Activated CD8-positive, alpha-beta memory T cell treated with anti-CD3 and anti-CD28 coated beads for 1 hour (primary cell): ENCODE measurements at places on chromosomes 13 and 19.

- no peak for DNase-seq
Measured at GRCh38 chr13:51729866-51730553, 74.0 kb downstream of the DHRS12 start.

- no peak for DNase-seq
Measured at GRCh38 chr13:50474088-50474662, 369.3 kb downstream of the DLEU7 start.

GRCh38 chr19:17541184-17541759 lies 14.2 kb upstream of the COLGALT1 start:
- DNase-seq, result no peak

DNA sequence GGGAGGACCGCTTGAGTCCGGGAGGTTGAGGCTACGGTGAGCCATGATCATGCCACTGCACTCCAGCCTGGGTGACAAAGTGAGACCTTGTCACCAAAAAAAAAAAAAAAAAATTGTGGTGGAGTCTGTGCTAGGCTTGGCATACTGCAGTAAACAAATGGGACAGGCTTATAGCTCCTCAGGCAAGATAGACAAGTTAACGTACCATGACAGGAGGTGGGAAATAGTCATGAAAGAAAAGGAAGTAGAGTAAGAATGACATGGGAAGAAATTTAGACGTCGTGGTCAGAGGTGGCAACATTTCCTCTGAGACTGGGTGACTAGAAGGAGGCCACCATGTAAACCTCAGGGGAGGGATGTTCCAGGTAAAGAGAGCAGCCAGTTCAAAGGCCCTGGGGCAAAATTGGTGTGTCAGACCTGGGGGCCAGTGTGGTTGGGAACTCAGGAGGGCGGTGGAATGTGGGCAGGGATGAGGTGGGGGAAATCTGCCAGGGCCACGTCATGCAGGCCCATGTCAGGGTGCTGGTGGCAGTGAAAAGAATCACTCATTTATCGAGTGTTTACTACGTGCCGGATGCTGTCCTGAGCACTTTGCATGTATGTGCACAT lies 5.6 kb downstream of the SNRPA start:
- DNase-seq, result no peak

- no peak for DNase-seq
Measured at GRCh38 chr13:49246850-49247642, 679 bp upstream of the CDADC1 start.

GRCh38 chr19:43651758-43652545 lies 12.3 kb upstream of the CADM4 start:
- no peak for DNase-seq
